ENCODE measurements at places on chromosomes 5 and 9. TPM values are rescaled to one million over a fixed set of nuclear protein-coding genes. Genes with fewer than 3 reads are reported as not detected.

The ANKRD20A1 gene
- polyA plus RNA-seq, result 0.49 TPM

- no peak for DNase-seq
These were observed 24.4 kb downstream of the CEMIP2 start for GRCh38 chr9:71743882-71744281.

DNA sequence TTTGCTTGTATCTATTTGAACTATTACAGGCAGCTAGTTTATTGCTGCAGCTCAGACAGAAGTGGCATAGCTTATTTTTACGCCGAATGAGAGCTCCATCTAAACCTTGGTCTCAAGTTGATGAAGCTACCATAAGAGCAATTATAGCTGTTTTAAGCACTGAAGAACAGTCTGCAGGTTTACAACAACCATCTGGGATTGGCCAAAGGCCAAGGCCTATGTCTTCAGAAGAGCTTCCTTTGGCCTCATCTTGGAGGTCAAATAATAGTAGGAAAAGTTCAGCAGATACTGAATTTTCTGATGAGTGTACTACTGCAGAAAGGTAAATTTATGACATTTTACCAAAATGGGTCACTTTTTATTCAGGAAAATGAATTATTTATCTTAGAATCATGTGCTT lies 67.9 kb downstream of the YTHDC2 start:
- DNase-seq, result peak; percentile 22

DNA sequence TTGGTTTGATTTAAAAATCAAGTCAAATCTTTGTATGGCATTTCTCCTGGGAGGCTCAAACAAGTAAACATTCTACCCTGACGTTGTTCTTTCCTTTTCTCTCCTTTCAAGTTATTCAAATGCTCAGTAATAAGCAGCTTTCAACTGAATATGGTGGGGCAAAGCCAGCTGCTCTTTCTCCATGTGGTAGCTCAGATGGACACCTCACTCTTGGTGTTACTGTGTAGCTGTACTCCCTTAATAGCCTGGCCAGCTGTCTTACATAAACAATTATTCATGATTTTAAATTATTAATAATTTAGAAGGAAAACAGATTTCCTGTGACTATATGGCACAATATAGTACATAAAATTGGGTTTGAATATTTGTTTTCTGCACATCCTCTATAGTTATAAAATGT lies 165.2 kb downstream of the PDE4D start:
- no peak for DNase-seq

- DNase-seq, result peak; percentile 34
These were observed 106.5 kb downstream of the ANKRD55 start for GRCh38 chr5:56126487-56127179.

The LHX3 gene
- polyA plus RNA-seq, result not detected

The IFNK gene
- 0.22 TPM for polyA plus RNA-seq

The MAMDC2 gene
- polyA plus RNA-seq, result 10.1 TPM

GRCh38 chr9:17185481-17186029 lies 50.7 kb downstream of the CNTLN start:
- no peak for DNase-seq

DNA sequence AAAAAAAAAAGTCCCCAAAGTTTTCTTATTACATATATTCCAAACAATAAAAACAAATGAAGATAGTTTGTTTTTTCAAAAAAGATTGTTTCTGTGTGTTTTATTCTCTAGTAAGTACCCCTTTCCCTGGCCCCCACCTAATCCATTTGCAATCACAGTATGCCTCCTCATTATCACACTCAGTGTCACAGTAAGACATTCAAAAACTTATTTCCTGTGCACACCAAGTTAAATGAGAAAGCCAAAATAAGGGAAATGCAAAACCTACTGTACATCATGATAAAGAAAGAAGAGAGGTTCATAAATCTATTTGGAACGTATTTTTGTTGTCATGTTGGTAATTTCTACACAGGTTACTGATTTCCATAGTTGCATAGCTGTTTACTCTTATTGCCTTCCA lies 62.3 kb downstream of the ST8SIA4 start:
- DNase-seq, result no peak

The CDC25C gene
- 3.7 TPM for polyA plus RNA-seq

GRCh38 chr5:146877783-146878475 lies 628 bp downstream of the PPP2R2B start:
- DNase-seq, result peak; percentile 17

GRCh38 chr5:36777105-36777757 lies 99.3 kb upstream of the NIPBL start:
- peak; percentile 85 for DNase-seq

The CYLC2 gene
- polyA plus RNA-seq, result not detected

The C7 gene
- 1.3 TPM for polyA plus RNA-seq

The PCDHGC5 gene
- polyA plus RNA-seq, result 0.29 TPM

DNA sequence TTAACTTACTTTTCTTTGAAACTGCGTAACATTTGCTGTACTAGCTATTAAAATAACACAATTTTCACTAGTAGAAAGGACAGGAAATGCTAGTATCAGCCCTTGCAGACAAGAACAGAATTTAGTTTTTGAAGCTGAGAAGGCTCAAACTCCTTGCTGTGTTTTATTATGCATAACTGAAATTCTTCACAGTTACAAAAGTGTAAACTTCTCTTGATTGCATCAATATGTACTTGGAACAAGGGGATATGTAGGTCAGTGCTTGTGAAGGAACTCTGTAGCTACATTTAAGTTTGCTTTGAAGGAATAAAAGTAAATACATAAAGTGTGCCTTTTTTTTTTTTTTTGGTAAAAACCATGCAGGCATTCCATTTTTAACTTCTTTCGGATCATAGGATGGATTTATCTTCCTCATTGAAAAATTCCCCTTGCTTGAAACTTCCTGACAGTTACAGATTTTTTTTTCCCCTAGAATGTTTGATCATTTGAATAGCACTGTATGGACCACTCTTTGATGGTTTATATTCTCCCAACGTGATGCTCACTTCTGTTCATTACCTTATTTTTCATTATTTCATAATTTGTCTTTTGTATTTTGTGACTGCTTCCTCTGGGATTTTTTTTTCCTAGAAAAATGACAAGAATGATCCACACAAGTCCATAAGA lies 94.9 kb upstream of the DAB2 start:
- DNase-seq, result peak; percentile 83

The IL6ST gene
- 47.4 TPM for polyA plus RNA-seq

The MCIDAS gene
- 0.18 TPM for polyA plus RNA-seq

DNA sequence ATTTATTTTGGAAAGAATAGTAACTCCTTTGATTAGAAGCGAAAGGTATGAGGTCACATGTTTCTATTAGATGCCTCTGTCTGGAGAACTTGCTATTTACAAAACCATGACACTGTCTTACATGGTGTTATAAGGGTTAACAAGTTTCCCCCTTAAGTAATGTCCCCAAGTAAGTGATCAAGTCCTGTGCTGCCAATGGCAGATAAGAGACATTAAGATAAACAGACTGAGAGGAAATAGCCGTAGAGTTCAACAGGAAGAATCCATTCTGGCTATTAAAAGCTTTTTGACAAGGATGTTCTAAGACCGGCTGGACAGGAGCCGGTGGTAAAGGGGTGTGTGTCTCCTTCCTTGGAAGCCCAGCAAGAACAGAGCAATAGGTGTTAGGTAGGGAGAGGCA lies 257.5 kb downstream of the GADD45G start:
- no peak for DNase-seq

DNA sequence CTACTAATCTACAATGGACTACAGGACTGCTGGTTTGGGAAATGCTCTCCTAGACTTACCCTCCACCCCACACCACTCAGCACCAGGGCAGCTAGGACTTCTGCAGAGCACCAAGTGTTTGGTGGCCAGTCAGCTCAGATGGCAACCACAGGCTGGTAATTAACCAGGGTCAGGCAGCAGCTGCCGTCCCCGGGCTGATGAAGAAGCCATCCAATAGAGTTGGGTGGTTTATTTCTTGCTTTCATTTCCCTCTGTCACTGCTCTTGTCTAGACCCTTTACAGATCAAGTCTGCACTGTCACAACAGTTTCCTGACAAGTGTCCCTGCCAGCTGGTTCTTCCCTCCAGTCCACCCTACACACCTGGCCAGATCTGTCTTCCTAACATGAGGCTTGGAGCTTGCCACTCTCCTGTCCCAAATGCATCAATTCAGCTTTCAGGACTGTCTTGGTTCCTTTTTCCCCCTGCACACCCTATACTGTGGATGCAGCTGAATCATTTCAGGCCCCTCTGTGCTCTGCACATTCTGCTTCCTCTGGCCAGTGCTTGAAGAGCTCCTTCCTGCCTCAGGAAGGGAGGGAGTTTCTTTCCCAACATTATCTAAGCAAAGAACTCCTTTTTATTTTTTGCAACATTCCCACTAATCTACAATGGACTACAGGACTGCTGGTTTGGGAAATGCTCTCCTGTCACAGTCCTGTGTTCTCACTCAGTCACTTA lies 30.2 kb upstream of the HSPA9 start:
- peak; percentile 26 for DNase-seq

The EPB41L4B gene
- 10.5 TPM for polyA plus RNA-seq

The CEL gene
- polyA plus RNA-seq, result 3.0 TPM

The PCDHB8 gene
- 1.8 TPM for polyA plus RNA-seq

- DNase-seq, result no peak
These were observed 178.9 kb downstream of the SREK1 start for GRCh38 chr5:66322786-66323528.

GRCh38 chr9:78363221-78363620 lies 66.3 kb downstream of the PSAT1 start:
- peak; percentile 59 for DNase-seq

GRCh38 chr9:70580606-70581195 lies 166.2 kb upstream of the KLF9 start:
- no peak for DNase-seq

GRCh38 chr5:54573812-54574489 lies 56.4 kb downstream of the SNX18 start:
- no peak for DNase-seq
